Esophagus muscularis mucosa (tissue), 4 donors: ENCODE measurements at places on chromosomes 5 and 9. TPM values are rescaled to one million over a fixed set of nuclear protein-coding genes. Genes with fewer than 3 reads are reported as not detected.

The MEIKIN gene
- not detected for total RNA-seq

- no peaks in the 10 kb centered on the region for H3K27me3 ChIP-seq
- no peaks in the 10 kb centered on the region for H3K4me1 ChIP-seq
- no peak overlapping the region for H3K4me3 ChIP-seq
- H3K27ac ChIP-seq = no peak overlapping the region
Measured at GRCh38 chr5:164359260-164360255, 854.1 kb downstream of the MAT2B start.

The GALNT12 gene
- 22.4 TPM for total RNA-seq

DNA sequence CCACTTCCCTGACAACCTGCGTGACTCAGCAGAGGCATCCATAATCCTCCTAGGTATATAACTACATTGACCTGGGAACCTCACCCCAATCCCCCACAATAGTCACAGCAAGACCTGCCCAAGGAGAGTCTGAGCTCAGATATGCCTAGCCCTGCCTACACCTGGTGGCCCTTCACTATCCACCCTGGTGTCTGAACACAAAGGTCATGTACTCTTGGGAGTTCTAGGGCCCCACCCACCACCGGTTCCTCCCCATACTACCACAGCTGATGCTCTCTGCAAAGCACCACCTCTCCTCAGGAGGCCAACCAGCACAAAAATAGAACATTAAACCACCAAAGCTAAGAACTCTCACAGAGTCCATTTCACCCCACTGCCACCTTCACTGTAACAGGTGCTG lies 34.8 kb upstream of the CARTPT start:
- H3K36me3 ChIP-seq = no peaks in the 10 kb centered on the region
- H3K27ac ChIP-seq = no peak overlapping the region
- no peaks in the 10 kb centered on the region for H3K4me1 ChIP-seq

GRCh38 chr9:119905724-119906123 lies 536.5 kb upstream of the BRINP1 start:
- DNase-seq = no peak
- H3K4me3 ChIP-seq = no peak overlapping the region
- H3K4me1 ChIP-seq = no peaks in the 10 kb centered on the region
- H3K27ac ChIP-seq = no peak overlapping the region
- H3K27me3 ChIP-seq = no peaks in the 10 kb centered on the region
- no peaks in the 10 kb centered on the region for H3K36me3 ChIP-seq

GRCh38 chr9:112380825-112381221 lies 915 bp downstream of the HSDL2 start:
- H3K36me3 ChIP-seq = no peaks in the 10 kb centered on the region
- H3K4me3 ChIP-seq = peak overlapping the region; percentile 65
- H3K27ac ChIP-seq = peak overlapping the region; percentile 95
- H3K27me3 ChIP-seq = no peaks in the 10 kb centered on the region
- H3K4me1 ChIP-seq = peaks cover 70% of the 10 kb centered on the region

The PCDHAC2 gene
- 26.6 TPM for total RNA-seq

DNA sequence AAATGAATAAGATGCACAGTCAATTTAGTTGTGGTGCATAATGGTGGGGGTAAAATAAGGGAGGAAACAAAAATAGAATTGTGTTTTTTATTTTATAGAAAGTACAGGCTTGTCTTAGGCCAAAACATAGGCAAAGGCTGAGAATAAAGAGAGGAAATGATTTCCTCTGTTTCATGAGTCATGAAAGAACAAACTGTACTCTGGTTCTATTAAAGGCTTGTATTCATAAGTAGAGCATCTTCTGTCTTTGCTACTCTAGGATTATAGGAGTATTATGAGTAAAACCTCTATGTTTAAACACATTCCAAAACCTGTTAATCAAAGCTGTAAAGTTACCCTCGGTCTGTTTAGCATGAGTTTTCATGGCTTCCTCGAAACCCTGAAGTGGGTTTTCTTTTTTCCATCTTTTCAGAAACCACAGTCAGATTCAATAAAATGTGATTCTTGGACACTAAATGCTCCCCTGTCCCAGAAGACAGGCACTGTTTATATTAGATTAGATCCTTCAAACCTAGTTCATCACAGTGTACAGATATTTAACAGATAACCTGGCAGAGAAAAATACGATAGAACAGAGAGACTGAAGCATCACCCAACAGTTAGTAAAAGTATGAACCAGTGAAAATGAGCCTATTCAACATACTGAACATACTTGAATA lies 473.9 kb upstream of the CYLC2 start:
- no peaks in the 10 kb centered on the region for H3K4me1 ChIP-seq
- no peak for DNase-seq
- H3K4me3 ChIP-seq = no peak overlapping the region
- no peaks in the 10 kb centered on the region for H3K36me3 ChIP-seq
- H3K27me3 ChIP-seq = no peaks in the 10 kb centered on the region

The PCDHGB1 gene
- total RNA-seq = 2.7 TPM

The DCAF12 gene
- total RNA-seq = 20.5 TPM

The SLC25A25 gene
- total RNA-seq = 23.5 TPM

The FLT4 gene
- total RNA-seq = 12.9 TPM

DNA sequence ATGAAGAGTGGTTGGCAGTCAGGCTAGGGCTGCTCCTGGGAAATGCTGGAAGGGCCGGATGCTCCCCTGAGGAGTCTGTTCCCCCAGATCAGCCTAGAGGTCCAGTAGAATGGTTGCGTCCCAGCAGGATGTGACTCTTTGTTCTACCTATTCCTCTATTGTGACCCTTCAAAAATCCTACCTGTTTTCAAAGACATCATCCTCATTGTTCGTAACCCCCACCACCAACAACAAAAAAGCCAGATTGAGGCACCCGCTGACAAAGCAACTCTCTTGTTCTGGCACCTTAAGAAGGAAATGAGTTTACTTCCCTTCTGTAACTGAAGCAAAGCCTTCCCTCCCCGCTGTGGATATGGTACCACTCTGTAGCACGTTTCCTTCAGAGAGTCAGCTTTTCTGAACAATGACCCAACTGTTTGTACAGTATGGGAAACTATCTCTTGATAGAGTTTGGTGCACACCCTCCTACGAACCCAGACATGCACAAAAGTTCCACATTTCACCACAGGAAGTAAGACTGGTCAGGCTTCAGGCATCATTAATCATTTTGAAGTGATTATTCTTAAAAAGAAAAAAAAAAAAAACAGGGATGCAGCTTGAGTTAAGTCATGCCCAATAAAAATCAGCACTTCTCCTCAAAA lies 207.2 kb downstream of the ENC1 start:
- H3K4me3 ChIP-seq = peak overlapping the region; percentile 2
- H3K36me3 ChIP-seq = no peaks in the 10 kb centered on the region
- H3K4me1 ChIP-seq = peaks cover 16% of the 10 kb centered on the region
- H3K27me3 ChIP-seq = no peaks in the 10 kb centered on the region
- DNase-seq = no peak

The POU5F2 gene
- total RNA-seq = 0.52 TPM

GRCh38 chr9:116806075-116806474 lies 119.0 kb downstream of the TRIM32 start:
- no peak for DNase-seq
- no peaks in the 10 kb centered on the region for H3K36me3 ChIP-seq
- no peak overlapping the region for H3K4me3 ChIP-seq

- no peaks in the 10 kb centered on the region for H3K27me3 ChIP-seq
- peak overlapping the region; percentile 34 for H3K27ac ChIP-seq
- H3K4me3 ChIP-seq = no peak overlapping the region
- DNase-seq = no peak
Measured at GRCh38 chr5:10265245-10266109, 15.4 kb downstream of the CCT5 start.

DNA sequence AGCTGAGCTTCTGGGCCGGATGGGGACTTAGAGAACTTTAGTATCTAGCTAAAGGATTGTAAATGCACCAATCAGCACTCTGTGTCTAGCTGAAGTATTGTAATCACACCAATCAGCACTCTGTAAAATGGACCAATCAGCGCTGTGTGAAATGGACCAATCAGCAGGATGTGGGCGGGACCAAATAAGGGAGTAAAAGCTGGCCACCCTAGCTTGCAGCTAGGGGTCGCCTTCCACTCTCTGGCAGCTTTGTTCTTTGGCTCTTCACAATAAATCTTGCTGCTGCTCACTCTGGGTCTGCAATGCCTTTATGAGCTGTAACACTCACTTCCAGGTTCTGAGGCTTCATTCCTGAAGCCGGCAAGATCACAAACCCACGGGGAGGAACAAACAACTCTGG lies 354.0 kb downstream of the PRR16 start:
- no peaks in the 10 kb centered on the region for H3K36me3 ChIP-seq
- no peak overlapping the region for H3K27ac ChIP-seq
- no peaks in the 10 kb centered on the region for H3K4me1 ChIP-seq
- H3K4me3 ChIP-seq = no peak overlapping the region
- DNase-seq = no peak
- no peaks in the 10 kb centered on the region for H3K27me3 ChIP-seq

The CCL27 gene
- not detected for total RNA-seq

DNA sequence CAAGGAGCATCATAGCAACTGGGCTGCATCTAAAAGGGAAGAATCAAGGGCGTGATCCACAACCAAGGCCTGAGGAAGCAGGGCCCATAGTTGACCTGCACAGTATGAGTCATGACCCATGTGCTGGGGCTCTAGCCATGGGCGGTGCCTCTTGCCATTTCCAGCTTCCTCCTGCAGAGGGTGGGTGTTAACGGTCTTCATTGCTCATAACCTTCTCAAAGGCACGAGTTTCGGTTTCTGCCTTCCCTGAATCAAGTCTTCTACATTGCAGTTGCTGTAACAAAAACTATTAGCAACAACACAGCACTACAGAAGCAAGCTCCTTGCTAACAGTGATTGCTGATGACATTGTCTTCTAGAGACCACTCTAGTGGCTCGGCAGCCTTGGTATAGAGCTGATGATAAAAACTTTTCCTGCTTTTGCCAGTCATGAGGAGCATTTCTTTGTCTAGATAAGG lies 66.9 kb downstream of the CTSL start:
- peak; percentile 93 for DNase-seq
- H3K36me3 ChIP-seq = no peaks in the 10 kb centered on the region
- H3K4me1 ChIP-seq = no peaks in the 10 kb centered on the region
- no peaks in the 10 kb centered on the region for H3K27me3 ChIP-seq

GRCh38 chr5:126395198-126395597 lies 28.0 kb upstream of the GRAMD2B start:
- H3K27me3 ChIP-seq = no peaks in the 10 kb centered on the region
- no peak for DNase-seq
- H3K4me3 ChIP-seq = no peak overlapping the region
- H3K4me1 ChIP-seq = no peaks in the 10 kb centered on the region
- peak overlapping the region; percentile 23 for H3K27ac ChIP-seq

GRCh38 chr5:169867347-169867746 lies 112.9 kb downstream of the INSYN2B start:
- no peak overlapping the region for H3K4me3 ChIP-seq
- no peak overlapping the region for H3K27ac ChIP-seq
- no peaks in the 10 kb centered on the region for H3K4me1 ChIP-seq
- H3K36me3 ChIP-seq = no peaks in the 10 kb centered on the region
- no peaks in the 10 kb centered on the region for H3K27me3 ChIP-seq

The SARDH gene
- 0.52 TPM for total RNA-seq

DNA sequence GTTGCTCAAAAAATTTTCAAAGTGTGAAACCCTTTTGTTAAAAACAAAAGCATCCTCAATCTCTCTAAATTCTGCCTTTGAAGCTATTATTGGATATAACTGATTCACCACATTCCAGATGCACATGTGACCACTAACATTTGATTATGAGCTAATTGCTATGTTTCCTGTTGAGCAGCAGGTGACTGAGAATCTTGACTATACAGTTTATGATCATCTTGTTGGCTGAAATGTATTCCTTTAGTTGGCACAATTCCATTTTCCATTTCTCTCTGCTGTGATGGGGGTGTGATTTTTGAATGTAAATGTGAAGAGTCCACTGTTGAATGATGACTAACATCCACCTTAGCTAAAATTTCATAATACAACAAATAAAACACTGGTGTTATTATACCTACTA lies 10.7 kb downstream of the LYSMD3 start:
- no peak overlapping the region for H3K27ac ChIP-seq
- H3K36me3 ChIP-seq = peaks cover 51% of the 10 kb centered on the region
- no peaks in the 10 kb centered on the region for H3K27me3 ChIP-seq
